A172 (cell line): ENCODE measurements at places on chromosomes 11 and 22. TPM values are rescaled to one million over a fixed set of nuclear protein-coding genes. Genes with fewer than 3 reads are reported as not detected.

TEX54 gene
- not detected in 2 replicates for total RNA-seq

DNA sequence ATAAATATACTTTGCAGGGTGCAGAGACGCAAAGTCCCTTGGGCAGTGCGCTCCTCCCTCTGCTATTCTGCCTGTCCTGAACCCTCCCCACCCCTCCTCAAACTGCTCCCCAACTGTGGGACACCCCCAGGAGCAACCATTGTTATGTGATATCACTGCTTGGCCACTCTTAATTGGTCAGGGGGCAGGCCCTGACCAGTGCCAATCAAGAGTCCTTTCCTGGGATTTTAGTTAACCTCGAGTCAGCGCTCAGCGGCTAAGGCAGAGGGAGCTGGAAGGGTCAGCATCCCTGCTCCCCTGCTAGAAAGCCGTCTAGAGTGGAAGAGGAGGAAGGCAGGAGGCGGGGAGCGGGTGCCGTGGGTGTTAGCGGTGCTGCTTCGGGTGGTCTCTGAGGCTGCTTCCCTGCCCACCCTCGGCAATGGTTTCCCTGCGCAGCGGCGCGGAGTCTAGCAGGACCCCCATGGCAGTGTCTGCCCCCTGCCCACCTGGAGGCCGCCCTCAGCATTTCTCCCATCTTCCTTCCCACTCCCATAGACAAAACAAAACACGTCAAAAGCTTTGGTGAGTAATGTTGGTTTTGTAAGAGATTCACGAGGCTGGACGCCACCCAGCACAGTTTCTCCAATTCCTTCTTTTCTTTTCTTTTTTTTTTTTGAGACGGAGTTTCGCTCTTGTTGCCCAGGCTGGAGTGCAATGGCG, 38.4 kb upstream of the A4GALT start:
- DNase-seq, result no peak

GRCh38 chr11:72066855-72067254, 13.5 kb downstream of the NUMA1 start:
- no peak for DNase-seq

- DNase-seq, result no peak
These were observed 87.4 kb upstream of the SYT13 start for GRCh38 chr11:45373506-45374035.
